AG10803 (cell line): ENCODE measurements at places on chromosomes 6 and 20.

DNA sequence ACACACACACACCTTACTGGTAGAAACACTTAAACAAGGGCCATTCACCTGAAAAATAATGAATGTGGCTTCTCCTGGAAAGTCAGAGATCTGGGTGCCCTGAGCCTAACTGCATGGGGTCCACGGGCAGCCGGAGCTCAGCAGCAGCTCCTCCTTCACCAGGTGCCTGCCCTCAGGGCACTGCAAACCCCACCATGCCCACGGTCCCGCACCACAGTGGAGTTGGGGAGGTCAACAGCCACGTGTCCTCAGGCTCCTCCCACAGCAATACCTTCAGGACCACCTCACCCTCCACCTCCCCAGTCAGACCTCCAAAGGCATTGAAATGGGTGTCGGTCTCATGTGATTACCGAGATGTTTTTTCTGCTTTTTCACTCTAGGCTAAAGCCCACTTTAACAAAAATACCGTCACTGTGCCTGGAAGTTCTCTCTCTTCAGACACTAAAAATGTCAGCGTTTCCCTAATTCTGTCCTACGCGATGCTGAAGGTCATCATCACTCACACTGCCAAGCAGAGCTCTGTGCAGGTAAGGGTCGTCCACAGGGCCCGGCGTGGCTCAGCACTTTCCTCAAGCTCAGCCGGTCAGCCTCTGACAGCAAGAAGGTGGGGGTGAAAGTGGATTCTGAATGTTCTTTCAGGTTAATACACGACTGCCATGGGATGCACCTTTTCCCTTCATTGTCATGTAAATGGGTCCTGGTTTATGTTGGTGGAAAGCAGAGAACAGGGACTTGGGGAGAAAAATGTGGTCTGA lies 48.9 kb downstream of the CDK5RAP1 start:
- DNase-seq, result no peak

GRCh38 chr6:168540713-168541291 lies 99.8 kb downstream of the SMOC2 start:
- no peak for DNase-seq

GRCh38 chr6:131825946-131826345 lies 18.1 kb downstream of the ENPP1 start:
- DNase-seq, result no peak

DNA sequence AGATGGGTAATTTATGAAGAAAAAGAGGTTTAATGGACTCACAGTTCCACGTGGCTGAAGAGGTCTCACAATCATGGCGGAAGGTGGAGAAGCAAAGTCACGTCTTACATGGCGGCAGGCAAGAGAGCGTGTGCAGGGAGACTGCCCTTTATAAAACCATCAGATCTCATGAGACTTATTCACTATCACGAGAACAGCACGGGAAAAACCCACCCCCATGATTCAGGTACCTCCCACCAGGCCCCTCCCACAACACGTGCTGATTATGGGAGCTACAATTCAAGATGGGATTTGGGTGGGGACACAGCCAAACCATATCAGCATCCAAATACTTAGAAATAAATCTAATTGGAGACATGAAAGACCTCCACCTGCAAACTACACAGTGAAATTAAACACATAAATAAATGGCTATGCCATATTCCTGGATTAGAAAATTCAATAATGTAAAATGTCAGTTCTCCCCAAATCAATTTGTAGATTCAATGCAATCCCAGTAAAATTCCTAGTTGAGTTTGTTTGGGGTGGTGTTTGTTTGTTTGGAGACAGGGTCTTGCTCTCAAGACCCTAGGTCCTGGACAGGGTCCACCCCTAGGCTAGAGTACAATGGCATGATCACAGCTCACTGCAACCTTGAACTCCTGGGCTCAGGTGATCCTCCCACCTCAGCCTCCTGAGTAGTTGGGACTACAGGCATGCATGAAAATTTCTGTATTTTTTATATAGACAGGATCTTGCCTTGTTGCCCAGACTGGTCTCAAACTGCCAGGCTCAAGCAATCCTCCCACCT lies 101.6 kb downstream of the TAF4 start:
- no peak for DNase-seq

DNA sequence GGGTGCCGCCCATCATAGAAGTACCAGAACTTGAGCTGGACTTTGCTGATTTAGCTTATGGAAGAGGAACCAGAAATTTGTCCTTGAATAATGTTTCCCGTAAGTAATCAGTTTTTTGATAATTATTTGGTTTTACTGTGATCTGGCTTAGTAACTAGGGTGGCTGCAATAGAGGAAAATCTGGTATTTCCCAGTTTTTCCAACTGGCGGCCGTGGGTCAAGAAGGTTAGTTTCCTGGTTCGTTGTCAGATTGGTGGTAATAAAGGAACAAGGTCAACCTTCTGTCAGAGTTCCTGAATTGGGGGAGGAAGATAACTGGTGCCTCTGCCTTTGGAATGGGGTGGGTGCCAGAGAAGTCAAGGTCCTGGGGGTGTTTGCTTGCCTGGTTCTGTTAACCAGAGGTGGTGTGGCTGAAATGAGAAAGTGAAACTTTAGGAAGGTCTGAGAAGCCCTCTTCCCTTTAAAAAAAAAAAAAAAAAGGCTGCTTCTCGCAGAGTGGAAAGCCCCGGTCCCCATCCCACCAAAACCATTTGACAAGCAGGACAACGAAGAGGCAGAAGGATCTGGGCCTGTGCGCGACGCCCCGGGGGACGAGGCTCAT lies at the start of gene CALHM6:
Gene CALHM6 (plus strand): TSS at position 45 of the 601 bp plus-strand sequence. CDS start 555 bp downstream, at position 600.
- DNase-seq, result no peak

DNA sequence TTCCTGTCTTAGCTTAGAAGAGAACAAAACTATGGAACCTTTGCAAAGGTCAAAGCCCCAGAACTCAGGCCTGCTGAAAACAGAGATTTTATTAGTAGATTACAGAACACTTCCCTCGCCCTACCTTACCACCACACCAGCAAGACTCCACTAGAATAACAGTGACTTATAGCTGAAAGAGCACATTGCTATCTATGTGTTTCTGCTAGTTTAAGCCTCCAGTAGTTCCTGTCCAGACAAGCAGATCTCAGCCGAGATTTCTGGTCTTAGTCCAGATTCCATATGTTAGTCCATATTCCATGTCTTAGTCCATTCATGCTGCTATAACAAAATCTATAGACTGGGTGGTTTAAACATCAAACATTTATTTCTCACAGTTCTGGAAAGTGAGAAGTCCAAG lies 412.3 kb upstream of the ID4 start:
- DNase-seq, result no peak
